RPMI8226 (cell line): ENCODE measurements at places on chromosomes 2 and 18.

DNA sequence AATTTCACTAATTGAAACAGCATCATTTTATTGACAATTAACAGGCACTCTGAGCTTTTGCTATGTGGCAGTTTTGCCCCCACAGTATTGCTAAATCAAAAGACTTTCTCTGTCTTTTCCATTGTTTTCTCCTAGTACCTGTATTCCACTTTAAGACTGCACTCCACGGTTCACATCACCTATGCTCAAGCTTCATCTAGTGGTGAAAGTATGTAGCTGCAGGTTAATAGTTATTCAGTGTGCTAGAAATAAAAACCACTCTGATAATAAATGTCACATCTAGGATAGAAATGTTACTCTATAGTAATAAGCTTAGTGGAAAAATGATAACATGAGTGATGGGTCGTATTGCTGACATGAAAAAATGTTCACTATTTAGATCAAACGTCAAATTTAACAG is 24.6 kb downstream of the ARL6IP6 start:
- peak; percentile 13 for DNase-seq

DNA sequence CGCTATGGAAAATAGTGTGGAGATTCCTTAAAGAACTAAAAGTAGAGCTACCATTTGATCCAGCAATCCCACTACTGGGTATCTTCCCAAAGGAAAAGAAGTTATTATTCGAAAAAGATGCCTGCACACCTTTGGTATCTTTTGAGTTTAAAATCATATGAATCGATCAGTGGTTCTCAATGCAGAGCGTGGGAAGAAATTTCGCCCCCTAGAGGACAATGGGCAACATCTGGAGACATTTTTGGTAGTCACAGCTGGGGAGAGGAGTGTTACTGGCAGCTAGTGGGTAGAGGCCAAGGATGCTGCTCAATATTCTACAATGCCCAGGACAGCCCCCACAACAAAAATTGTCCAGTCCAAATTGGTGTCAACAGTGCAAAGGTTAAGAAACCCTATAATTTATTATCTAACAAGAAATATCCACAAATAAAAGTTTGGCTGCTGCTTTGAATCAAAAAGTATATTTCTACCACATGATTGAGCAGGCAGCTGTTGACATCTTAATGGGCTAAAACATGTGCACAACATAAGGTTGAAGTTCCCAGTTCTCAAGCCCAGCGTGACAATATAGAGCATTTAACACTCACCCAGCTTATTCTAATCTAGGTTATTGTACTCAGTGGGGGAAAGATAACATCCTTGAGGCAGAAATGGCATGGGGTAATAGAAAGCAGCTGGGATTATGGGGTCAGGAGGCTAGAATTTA is 425.7 kb downstream of the LRATD1 start:
- DNase-seq, result peak; percentile 36

- DNase-seq, result no peak
These were observed 19.5 kb downstream of the CNOT11 start for GRCh38 chr2:101272045-101272784.

DNA sequence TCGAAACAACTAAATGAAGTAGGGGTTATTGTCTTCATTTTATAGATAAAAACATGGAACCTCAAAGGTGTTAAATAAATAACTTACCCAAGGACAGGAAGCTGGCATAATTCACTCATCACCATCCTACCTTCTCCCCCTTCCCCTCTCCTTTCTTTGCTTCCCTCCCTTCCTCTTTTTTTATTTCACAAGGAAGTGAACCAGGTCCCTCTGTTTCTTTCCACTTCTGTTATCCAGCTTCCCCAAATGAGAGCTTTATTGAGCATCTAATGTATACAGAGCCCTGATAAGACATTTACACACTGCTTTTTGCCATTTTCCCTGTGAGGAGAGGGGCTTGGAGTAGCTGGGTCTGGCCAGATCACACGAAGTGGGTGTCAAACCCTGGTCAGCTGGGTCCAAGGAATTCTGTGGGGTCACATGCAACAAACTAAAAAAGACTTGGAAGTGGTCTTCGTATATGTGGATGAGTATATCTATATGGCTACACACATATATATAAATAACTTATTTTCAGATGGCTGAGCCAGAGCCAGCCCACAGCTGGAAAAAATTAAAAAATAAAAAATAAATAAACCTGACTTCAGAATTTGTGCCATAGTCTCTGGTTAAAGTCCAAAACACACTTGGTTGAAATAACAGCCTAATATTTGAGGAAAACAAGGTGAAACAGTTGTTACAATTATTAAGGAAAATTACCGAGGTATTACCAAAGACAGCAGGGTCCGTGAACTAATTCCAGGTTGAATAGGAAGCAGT is 49.3 kb upstream of the FOSL2 start:
- no peak for DNase-seq

- DNase-seq, result no peak
These were observed 440.8 kb upstream of the RGPD4 start for GRCh38 chr2:107385921-107386320.

DNA sequence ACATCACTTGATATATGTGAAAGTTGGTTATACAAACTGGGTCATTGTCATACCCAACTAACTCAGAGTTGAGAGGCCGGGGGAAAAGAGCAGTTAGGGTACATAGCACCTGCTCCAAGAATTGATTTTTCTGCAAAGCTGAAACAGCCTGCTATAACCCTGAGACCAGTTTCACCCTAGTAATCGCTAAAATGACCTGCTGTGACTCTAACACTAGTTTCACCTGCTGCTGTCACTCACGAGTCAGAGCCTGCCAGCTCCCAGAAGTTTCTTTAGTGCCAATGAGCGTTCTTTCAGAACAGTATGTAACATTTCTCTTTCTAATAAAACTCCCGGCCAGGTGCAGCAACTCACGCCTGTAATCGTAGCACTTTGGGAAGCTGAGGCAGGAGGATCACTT is 28.0 kb downstream of the SRSF7 start:
- no peak for DNase-seq

GRCh38 chr2:46380038-46380940 is 83.1 kb downstream of the EPAS1 start:
- DNase-seq, result no peak

GRCh38 chr2:109312902-109313301 is 183.9 kb downstream of the SH3RF3 start:
- DNase-seq, result no peak

DNA sequence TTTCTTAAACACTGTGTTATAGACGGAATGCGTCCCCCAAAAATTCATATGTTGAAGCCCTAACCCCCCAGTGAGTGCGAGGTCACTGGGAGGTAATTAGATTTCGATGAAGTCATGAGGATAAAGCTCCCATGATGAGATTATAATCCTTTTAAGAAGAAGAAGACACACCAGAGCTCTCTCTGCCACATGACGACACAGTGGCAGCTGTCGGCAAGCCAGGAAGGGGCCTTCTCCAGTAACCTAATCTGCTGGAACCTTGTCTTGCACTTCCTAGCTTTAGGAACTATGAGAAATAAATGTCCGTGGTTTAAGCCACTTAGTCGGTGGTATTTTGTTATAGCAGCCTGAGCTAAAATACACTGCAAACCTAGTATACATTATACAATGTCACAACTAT is 12.3 kb downstream of the TMEM237 start:
- no peak for DNase-seq

DNA sequence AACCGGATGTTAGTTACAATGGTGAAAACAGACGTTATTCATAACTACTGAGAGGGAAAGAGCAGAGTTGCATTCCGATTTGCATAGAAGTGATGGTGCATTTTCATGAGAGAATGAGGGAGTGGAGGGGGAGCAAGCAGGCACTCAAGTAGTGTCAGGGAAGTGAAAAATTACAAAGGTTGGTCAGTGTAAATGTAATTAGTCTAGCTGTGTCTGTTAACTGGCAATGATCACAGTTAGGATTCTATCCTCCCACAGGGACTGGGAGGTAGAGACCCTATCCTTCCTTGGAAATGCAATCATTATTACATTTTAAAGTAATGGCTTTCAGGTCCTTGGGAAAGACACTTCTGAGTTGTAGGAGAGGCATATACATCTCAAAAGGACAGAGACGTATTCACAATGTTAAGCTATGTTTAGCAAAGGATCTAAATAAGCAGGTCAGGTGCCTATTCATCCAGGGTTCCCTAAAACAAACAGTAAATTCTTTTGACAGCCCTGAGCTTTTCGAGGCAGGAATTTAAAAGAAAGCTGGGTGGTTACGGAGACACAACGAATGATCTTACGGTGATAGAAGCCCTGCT is 1671.8 kb upstream of the DDX18 start:
- no peak for DNase-seq

- no peak for DNase-seq
These were observed 148.8 kb downstream of the HRH4 start for GRCh38 chr18:24609254-24609653.

- DNase-seq, result no peak
These were observed 216.4 kb upstream of the MYT1L start for GRCh38 chr2:2547451-2547850.

DNA sequence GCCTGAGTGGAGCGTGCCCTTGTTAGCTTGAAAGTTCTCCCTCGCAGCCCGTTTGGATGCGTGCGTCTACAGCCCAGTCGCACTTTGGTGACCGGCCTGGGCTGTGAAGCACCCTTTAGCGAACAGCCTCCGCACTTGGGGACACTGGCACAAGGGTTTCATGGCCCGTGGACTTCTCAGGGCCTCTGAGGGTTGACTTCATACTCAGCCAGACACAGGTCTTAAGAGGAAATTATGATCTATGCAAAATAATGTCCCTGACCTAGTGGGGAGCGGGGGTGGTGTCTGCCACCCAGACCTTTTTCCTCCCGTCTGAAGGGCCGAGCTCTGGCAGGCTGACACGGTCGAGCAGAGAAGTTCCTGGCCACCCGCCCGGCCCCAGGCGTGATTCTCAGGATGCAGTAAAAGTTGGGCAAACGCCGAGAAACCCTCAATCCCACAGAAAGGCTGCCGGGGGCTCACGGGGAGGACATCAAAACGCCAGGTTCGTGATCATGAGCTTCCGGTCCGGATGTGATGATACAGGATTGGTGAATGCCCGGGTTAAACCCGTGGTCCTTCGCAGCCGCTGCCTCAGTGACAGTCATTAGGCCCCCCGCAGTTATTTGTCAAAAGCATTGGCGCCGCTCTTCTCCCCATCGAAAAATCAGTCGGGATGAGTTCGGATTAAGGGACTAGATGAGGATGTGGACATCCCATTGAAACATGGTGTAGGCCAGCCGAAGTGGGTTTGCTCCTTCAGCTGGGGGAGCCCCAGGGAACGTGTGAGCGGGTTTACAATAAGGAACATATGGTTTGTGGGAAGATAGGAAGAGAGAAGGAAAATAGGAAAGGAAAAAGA is 3.6 kb upstream of the PAX3 start:
- no peak for DNase-seq

DNA sequence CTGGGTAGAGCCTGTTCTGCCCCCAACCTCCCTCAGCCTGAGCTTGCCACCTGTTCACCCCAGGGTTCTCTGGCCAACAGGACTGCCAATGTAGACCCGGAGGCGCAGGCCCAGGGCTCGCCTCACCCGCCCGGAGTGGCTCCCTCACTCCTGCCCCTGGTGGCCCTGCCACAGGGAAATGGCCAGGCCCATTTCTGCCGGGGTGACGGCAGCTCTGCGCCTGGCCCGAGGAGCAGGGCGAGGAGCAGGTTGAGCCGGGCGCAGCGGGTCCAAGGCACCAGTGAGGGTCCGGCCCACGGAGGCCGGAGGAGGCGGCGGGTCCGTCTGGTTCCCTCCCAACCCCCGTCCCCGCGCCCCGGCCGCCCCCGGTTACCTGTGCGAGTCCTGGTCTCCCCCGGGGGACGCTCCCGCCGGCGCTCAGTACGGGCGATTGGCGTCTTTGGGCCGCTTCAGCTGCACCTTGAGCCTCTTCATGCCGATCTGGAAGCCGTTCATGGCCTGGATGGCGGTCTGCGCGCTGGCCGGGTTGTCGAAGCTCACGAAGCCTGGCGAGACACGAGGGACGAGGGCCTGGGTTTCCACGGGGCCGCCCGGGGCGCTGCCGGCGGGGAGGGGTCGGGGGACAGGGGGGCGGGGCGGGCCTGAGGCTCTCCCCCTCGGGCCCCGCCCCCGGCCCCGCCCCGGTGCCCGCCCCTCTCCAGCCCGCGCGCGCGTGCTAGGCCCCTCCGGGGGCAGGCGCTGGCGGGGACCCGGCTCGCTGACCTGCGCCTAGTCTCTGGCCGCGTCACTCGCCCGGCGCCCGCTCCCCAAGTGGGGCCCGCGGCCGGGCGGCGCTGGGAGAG is 312.0 kb downstream of the CELF4 start:
- peak; percentile 21 for DNase-seq

DNA sequence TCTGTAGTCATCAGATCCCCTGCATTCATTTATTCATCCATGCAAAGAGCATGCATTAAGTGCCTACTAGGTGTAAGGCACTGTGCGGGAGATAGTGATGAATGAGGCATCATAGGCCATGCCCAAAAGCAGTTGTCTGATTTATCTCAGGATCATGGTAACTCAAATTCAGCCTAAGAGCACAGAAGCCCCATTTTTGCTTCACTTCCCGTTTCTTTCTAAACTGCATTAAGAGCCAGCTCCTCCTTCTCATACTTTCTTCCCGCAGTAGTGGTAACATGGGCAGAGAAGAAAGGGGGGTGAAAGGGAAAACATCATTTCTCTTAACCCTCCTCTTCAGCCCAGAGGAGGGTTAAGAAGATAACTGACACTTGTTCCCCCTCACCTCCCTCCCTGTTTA is 2.9 kb downstream of the GPR45 start:
- DNase-seq, result no peak

- no peak for DNase-seq
These were observed 109.6 kb upstream of the SCG2 start for GRCh38 chr2:223711596-223712326.

- DNase-seq, result no peak
These were observed 301.8 kb downstream of the XIRP2 start for GRCh38 chr2:167190053-167190452.

- DNase-seq, result no peak
These were observed 351.1 kb downstream of the RND3 start for GRCh38 chr2:150136401-150136800.

DNA sequence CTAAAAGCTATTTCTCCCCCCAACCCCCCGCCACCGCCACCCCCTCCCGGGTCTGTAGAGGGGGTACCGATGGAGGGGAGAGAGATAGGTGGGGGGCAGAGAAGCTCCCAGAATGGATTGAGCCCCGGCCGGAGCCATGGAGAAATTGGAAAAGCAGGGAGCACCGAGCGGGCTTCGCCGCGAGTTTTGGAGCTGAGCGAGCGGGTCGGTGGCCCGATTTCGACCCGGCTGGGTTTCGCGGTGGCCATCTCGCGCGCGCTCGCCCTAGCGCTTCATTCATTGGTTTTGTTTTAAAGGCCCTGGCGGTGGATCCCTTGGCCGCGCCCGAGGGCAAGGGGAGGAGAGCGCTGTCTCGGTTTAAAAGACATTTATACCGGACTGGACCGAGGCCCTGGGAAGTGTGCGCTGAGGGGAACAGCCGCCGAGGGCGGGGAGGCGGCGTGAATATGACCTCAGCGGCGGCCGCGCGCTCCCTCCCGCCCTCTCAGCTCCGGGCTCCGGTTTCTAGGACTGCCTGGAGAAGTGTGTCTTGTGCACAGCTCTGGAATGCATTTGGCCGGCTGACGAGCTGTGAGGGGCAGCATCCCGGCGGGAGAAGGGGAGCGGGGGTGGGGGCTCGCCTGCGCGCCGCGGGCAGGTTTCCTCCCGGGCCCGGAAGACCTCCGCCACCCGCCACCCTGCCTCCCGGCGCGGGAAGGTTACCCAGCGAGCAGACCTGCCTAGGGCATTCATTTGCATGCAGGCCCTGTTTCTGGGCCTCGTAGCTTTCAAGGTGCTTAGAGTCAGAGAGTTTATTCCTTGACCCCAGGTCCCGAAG is 1.7 kb upstream of the SMAD7 start:
- peak; percentile 86 for DNase-seq

GRCh38 chr2:15460112-15460620 is 101.0 kb downstream of the NBAS start:
- DNase-seq, result no peak

- no peak for DNase-seq
These were observed 159.3 kb downstream of the FAM124B start for GRCh38 chr2:224242561-224242960.
